ENCODE measurements at places on chromosomes 5 and 9.

DNA sequence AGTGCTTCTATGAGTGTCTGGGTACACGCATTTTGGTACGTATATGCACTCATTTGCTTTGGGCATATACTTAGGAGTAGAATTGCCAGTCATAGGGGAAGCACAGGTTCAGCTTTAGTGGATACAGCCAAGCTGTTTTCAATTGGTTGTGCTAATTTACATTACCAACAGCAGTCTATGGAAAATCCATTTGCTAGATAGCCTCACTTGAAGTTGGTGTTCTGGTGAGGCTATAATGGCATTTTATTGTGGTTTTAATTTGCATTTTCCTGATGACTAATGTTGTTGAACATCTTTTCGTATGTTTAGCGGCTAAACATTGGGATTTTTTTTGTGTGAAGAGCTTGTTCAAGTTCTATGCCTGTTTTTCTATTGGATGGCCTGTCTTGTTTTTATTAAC is 76.8 kb upstream of the ANKH start:
- no peak for DNase-seq

DNA sequence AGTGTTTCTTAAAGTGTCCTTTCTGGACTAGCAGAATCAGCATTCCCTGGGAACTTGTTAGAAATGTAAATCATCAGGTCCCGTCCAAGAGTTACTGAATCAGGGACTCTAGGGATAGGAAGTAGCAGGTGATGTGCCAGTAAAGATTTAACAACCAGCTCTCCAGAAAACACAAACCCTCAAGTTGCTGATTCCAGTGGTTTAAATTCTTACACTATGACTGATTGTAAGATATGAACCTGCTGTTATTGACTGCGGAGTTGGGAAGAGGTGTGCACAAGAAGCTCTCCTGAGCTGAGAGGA is 39.1 kb upstream of the BASP1 start:
- DNase-seq = no peak

- DNase-seq = no peak
Observed at GRCh38 chr5:157924490-157924889, 65.5 kb upstream of the CLINT1 start.

DNA sequence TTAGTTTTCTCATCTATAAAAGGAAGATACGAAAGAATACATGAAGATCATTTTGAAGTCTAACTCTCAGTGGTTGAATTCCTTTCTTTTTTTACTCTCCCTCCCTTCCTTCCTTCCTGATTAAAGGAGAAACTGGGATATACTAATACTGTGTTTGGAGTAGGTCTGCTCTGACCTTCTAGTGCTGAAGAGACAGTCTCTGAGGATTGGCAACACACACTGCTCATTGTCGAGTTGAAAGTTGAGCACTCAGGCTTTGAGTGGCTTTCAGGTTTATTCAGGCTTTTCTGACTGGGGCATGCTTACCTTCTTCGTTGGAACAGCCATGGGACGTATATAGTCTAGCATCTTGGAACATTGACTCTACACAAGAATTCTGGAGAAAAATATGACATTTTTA is 86.9 kb upstream of the RPS23 start:
- no peak for DNase-seq

DNA sequence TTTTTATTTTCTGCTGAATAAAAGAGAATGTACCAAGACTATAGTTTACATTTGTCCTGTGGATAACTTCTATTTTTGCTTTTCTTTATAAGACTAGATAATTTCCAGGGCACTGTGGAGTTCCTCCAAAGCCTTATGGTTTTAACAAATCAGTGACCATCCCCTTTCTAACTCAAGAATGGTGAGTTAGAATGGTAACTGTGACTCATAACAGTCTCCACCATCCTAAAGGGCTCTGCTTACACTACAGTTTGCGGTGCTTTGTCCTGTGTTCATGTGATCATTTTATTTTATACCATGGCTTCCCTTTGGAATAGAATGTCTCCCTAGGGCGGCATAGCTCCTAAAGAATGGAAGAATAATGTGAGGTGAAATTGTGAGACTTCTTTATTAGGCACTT is 30.2 kb downstream of the WDR36 start:
- DNase-seq = no peak

GRCh38 chr5:167898361-167899042 is 392.9 kb upstream of the WWC1 start:
- no peak for DNase-seq

GRCh38 chr5:159971038-159971437 is 37.9 kb upstream of the TTC1 start:
- DNase-seq = no peak

DNA sequence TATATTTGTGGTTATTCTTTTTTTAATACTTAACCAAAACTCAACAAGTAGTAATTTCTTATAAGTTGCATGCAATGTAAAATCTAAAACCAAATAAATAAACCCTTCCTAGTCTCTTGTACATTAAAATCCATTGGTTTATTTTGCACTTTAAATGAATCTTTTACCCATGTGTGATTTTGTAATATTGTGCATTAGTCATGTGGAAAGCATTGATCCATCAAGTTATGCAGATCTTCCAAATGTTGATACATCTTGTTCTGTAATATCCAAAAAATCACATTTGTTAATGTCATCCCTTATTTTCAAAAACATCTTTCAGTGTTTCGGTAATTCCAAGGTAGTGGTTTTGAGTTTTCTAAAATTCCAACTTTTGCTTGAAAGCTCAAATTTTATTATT is 63.3 kb downstream of the CWC27 start:
- DNase-seq = no peak

GRCh38 chr9:126613651-126614050 is at the start of gene LMX1B:
Gene LMX1B (plus strand): TSS chr9:126613928. CDS start chr9:126614450, 522 bp downstream.
- no peak for DNase-seq

GRCh38 chr5:53884844-53885243 is 324.4 kb downstream of the NDUFS4 start:
- DNase-seq = no peak

DNA sequence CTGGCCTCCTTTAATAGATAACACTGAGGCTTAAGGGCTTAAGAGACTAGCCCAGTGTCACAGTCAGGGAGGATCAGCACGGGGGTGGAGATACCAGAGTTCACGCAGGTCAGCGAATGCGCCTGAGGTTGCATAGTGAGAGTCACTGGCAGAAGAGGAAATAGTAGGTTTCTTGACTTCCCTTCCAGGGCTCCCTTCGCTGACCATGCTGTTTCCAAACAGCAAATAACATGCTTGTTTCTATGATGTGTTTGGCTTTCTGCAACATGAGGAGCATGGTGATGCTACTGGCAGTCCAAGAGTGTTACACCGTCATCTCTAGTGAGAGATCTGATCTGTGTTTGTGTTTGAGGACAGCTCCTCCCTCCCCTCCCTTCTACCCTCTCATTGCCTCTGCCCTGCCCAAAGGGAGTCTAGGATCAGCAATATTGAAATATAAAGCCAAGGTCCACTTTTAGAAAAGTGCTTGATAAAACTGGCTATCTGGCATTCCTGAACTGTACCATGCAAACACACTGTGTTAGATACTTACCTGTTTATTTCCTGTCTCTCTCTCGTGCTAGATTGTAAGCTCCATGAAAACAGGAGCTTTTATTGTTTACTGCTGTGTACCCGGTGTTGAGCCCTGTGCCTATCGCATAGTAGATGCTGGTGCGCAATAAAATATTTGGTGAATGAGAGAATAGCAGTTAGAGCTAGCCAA is 12.3 kb downstream of the TLE4 start:
- no peak for DNase-seq

- DNase-seq = no peak
Observed at GRCh38 chr9:109286571-109286977, 34.3 kb downstream of the EPB41L4B start.

DNA sequence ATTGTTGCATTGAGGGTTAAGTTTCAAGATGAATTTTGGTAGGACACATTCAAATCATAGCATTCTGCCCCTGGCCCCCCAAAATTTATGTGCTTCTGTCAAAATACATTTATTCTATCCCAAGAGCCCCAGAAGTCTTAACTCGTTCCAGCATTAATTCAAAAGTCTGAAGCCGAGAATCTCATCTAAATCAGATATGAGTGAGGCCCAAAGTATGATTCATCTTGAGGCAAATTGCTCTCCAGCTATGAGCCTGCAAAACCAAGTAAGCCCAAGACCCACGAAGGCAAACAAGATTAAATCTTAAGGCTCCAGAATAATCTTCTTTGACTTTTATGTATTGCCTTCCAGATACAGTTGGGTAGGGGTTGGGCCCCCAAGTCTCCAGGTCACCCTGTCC is 19.2 kb downstream of the TNPO1 start:
- DNase-seq = no peak

DNA sequence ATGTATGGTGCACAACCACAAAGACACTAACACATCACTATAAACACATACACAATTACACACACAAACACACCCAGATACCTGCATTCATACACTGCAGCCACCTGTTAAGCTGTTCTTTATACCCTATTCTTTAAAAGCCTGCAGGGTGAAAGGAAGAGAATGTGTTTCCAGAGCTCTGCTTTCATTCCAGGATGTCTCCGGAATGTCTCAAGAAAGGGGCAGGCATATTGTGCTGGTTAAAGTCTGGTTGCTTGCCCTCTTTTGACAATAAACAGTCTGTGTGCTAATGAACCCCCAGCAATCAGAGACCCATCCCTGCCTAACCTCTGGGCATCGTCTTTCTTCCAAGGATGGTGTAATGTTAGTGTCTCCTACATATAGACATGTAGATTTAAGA is 181.6 kb downstream of the EPB41L4A start:
- no peak for DNase-seq

GRCh38 chr9:76191493-76191892 is 202.7 kb downstream of the RFK start:
- DNase-seq = no peak

- DNase-seq = no peak
Observed at GRCh38 chr9:88824711-88825110, 166.6 kb upstream of the S1PR3 start.

- DNase-seq = no peak
Observed at GRCh38 chr9:9214066-9214465, 1398.7 kb downstream of the PTPRD start.

DNA sequence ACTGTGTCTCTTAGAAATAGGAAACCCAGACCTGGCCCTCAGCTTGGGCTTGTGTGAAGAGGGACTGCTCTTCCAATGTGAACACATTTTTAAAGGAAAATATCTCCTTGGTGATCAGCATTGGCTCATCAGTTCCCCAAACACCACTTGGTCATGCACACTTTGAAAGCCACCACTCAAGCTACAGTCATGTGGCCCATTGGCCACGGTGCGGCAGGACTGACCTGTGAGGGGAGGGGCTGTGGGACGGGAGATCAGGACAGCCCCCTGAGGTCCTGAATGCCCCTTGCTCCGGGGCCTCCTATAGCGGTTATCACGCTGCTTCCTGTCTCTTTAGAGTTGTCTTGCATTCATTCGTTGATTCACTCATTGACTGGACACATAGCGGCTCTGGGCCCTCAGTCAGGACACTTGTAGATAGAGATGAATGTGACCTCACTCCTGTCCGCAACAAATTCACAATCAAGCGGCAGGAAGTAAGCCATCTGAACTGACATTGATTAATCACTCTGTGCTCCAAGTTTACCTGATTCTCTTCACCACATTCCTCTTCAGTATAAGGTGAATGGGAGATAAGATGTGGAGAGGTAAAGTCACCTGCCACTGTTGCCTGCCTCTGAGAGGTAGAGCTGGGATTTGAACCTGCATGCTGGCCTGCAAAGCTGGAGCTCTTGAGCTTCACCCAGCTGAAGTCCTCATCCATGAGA is 73.1 kb downstream of the COL15A1 start:
- no peak for DNase-seq

- DNase-seq = no peak
Observed at GRCh38 chr5:66415208-66415607, 181.0 kb upstream of the MAST4 start.

GRCh38 chr5:138068742-138069600 is 14.9 kb upstream of the WNT8A start:
- peak; percentile 35 for DNase-seq

DNA sequence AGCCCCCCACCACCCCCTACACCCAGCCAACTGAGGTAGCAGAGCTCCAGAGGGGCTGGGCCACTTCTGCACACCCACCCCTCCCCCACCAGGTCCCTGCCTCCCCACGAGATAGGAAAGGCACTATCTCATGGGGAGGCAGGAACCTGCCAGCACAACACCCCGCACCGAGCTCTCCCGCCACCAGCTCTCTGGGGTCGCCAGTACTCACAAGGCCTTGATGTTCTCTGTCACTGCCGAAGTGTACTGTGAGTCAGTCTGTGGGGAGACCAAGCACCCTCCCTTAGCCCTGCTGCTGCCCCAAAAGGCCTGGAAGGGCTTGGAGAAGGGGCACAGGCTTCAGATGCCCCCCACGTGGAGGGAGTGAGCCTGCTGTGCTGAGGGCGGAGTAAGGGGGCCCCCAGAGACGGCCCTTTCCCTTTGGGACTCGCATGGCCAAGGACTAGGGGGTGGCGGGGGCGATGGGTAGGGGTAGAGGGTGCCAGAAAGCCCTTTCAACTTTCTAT is 5.9 kb downstream of the MGAT4B start:
- no peak for DNase-seq

DNA sequence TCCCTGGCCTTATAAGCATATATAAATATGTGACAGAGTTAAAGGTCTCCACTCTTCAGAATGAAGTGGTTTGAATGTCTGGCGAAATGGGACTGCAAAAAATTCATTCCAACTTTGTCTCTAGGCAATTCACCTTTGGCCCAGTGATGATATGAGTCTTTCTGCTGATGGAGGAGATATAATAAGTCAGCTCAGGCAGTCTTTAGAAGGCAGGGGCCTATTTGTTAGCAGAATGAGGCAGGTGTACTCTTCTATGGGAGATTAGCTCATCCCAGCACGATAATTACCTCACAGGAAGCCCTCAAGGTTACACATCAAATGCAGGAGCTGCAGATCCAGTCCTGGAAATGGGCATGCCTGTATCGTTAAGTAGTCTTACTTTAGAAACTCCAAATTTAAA is 300.5 kb downstream of the NR2F1-AS1 start:
- DNase-seq = no peak

DNA sequence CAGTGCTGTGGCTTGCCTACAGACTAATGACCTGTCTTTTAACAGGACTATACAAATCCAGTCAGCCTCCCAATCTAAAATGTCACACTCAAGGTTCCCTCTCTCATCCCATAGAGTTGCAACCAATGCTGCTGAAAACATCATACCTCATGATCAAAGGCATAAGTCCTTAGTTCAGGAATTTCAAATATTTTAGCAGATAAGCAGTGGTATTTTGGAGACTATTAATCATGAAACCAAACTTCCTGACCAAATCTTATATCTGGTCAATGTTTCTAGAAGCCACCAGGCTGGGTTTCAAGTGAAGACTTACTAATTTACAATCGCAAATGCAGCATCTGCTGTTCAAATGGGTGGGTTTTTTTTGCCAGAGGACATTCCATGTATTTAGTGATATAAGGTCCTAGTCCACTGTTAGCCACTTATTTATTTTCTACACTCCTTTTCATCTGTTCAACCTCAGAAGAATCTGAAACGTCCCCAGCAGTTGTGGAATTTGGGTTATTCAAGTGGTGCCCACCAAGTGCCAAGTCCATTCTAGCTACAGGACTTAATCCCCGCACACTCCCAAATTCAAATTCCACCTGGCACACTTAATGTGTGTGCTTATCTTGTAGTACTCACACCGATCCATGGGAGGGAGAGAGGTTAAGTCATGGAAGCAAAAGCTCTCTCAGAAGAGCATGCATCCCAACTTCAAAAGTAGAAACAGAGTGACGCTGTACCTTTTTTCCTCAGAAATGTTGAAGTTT is 5.8 kb downstream of the TAS2R1 start:
- no peak for DNase-seq

GRCh38 chr9:113492343-113493202 is 29.0 kb downstream of the RGS3 start:
- DNase-seq = no peak
